Smooth muscle cell of the umbilical artery (primary cell): ENCODE measurements at places on chromosomes 12 and 14. TPM values are rescaled to one million over a fixed set of nuclear protein-coding genes. Genes with fewer than 3 reads are reported as not detected.

TPH2 gene
- not detected in 2 replicates for total RNA-seq

HHIPL1 gene
- 7.7 and 11.1 TPM in 2 replicates for total RNA-seq

STYK1 gene
- total RNA-seq = 1.6 TPM in 1 of 2 replicates, not detected in the other

TAS2R7 gene
- total RNA-seq = not detected in 2 replicates

PDE3A gene
- total RNA-seq = 0.46 and 2.7 TPM in 2 replicates

LRP1-AS gene
- not detected in 2 replicates for total RNA-seq

OASL gene
- 0.18 and 0.30 TPM in 2 replicates for total RNA-seq

PPP1R13B gene
- 3.2 and 4.2 TPM in 2 replicates for total RNA-seq

AQP2 gene
- total RNA-seq = not detected in 2 replicates

PYGL gene
- total RNA-seq = 47.5 and 90.8 TPM in 2 replicates

MYH6 gene
- total RNA-seq = not detected in 2 replicates

OVCH1 gene
- not detected in 2 replicates for total RNA-seq
